Amygdala (tissue), 56 donors: ENCODE measurements at places on chromosomes 4 and X.
A peak's percentile ranks its signal among the peaks of the same experiment; 100 is the strongest.

DNA sequence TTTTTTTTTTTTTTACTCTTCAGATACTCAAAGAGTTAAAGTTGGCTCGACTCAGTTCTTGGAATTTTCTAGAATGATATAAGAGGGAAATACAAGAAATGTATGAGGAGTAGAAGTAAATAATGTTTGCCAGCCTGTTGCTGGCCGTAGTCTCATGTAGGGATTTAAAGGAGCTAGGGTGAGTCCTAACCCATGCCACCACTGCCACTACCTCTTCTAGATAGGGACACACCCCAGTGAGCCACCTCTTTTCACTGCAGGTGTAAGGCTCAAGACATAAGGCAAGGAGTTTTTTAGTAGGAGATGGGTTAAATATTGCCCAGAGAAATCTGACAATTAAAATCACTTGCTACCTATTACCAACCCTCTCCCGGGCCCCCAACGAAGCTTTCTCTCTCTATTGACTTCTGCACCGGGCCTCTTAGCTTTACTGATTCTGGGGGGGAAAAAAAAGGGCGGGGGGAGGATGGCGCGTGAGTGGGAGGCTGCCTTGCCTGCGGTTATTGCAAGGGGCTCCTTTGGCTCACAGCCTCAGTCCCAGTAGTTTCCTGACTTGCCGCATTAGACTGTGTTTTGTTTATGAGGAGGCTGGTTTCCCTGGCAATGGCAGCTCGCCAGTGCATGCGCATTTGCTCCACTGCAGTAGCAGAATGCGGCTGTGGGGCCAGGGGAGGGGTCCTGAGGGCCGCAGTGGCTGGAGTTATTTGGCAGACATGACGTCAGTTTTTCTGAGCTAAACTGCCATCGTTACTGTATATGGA, 3.0 kb downstream of the LINC00632 start:
- peak; percentile 45 for DNase-seq

DNA sequence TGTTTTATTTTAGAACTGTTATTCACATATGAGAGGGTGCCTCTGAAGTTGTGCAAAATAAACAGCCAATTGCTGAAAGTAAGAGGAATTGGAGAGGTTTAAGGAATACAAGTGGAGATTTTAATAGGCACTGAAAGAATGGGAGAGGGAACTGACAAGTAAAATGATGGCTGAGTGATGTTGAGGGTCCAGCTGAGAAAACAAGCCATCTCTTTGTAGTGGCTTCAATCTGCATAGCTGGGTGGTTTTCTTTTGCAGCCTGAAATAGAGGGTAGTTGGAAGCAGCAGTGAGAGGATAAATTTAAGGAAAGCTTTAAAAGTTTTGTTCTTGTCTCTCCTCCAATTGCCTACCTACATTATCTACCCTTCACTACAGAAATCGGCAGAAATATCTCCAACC, 106.7 kb upstream of the DGKK start:
- no peak for DNase-seq

- DNase-seq = no peak
Observed at GRCh38 chrX:131264053-131264452, 25.1 kb downstream of the IGSF1 start.

GRCh38 chr4:184706453-184706852, 27.4 kb downstream of the CENPU start:
- DNase-seq = no peak

DNA sequence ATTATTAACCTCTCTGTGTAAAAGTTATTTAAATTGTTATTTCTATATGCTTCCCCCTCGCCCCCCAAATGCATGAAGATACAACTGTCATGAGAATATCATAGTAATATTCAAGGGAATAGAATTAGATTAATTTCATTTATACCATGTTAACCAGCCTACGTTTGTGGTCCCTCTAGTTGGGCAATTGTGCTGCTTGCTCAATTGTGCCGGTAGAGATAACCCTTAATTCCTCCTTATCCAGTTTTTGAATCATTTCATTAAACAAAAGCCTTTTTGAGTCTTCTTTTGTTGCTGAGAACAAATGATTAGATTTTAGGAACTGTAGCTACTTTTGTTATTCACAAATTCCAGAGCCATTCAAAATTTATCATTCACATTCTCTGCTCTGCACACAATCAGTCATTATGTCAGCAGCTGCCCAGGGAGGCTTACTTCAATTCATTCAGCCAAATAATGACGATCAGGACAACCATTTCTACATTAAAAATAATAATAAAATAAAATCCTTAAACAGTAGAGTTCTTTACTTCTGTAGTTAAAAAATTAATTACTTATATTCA, 98.1 kb downstream of the ADGRL3 start:
- DNase-seq = no peak

- no peak for DNase-seq
Observed at GRCh38 chr4:36142504-36142903, 101.8 kb downstream of the ARAP2 start.

GRCh38 chrX:39890807-39891206, 207.0 kb downstream of the BCOR start:
- DNase-seq = no peak

DNA sequence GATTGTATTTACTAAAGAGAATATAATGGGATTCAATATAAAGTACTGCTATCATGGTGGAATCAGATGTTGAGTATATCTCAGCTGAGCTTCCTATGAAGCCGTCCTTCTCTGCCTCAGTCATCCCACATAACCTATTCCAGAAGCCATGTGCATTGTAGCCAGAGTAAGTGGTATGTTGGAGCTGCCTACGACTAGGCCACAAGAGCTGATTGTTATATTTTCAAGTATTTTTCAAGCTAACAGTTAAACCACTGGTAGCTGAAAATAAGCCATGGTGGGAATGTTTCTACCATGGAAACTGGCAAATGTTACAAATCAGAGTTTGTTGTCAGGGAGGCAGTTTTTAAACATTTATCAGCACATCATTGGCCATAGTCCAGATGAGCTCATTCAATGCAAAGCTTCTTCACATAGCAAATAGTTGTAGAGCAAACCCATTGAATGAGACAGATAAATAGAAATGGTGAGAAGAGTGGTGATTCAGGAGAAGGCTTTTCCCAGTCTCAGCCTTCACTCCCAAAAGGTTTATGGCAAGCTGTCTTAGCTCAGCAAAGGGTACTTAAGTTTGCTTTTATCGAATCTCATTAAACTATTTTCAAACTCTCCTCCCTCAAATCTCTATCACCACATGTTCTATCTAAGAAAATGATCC, 436.4 kb downstream of the PCDH19 start:
- no peak for DNase-seq

GRCh38 chr4:127965803-127966175, 583 bp downstream of the ABHD18 start:
- DNase-seq = peak; percentile 57

GRCh38 chrX:46263494-46263893, 281.7 kb downstream of the ZNF674 start:
- no peak for DNase-seq

GRCh38 chrX:119194621-119195020, 41.5 kb upstream of the PGRMC1 start:
- DNase-seq = no peak

- DNase-seq = no peak
Observed at GRCh38 chr4:16790508-16790907, 107.9 kb downstream of the LDB2 start.

DNA sequence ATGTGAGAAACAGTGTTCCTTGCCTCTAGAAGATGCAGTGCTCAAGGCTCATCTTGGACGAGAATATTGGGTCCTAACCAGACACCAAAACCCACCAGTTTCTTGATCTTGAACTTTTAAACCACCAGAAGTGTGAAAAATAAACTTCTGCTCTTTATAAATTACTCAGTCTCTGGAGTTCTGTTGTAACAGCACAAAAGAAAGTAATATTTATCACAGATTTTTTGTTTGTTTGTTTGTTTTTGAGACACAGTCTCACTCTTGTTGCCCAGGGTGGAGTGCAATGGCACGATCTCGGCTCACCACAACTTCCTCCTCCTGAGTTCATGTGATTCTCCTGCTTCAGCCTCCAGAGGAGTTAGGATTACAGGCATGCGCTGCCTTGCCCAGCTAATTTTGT, 371.1 kb upstream of the NDST4 start:
- no peak for DNase-seq
